Right lung (tissue), 10 donors: ENCODE measurements at places on chromosomes 1 and 21. TPM values are rescaled to one million over a fixed set of nuclear protein-coding genes. Genes with fewer than 3 reads are reported as not detected.

GJA9 gene
- polyA plus RNA-seq: 0.12 TPM

S100A3 gene
- polyA plus RNA-seq: not detected

OPN3 gene
- 23.5 TPM for polyA plus RNA-seq

DNA sequence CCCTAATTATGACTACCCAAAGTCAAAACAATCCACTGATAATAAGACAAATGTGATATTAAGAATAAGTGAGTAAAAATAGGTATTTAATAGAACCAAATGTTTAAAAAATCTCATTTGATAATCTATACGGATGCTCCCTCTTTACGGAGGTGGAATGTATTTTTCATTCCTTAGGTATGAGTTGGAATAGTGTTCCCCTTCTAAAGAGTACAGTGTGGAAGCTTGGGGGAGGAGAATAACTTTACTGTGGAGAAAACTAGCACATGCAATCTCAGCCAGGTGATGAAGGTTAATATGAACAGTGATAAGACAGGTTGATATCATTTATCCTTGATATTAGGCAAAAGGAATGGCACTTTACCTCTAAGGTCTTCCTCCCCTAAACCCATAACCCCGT lies 74.6 kb downstream of the GPR88 start:
- DNase-seq: no peak

DNA sequence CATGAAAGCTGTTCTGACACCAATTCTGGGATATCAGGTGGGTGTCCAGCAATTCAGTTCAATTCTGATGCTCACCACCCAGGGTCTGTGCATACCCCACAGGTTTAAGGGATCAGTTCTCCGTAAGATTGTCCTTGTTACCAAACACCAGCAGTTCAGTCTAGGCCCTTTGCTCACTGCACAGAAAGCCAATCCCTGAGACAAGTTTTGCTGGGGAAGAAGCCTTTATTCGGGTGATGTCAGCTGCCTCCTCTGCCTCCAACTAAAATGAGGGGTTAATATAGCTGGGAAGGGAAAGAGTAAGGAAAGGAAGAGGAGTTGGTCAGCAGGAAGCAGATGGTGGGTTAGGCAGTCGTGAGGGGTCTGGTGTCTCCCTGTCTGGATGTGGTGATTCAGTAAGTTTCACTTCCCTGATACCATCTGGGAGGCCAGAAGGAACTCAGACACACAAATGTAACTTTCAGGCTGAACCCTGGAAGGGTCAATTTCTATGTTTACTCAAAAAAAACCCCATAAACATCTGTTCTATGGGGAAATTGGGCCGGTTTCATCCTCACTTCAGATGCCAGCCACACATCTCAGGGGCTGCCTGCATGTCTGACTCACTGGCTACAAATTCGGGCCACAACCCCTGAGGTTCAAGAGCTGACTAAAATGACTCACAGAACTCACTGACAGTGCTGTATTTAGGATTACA lies 83.3 kb upstream of the PGBD5 start:
- DNase-seq: no peak

DNA sequence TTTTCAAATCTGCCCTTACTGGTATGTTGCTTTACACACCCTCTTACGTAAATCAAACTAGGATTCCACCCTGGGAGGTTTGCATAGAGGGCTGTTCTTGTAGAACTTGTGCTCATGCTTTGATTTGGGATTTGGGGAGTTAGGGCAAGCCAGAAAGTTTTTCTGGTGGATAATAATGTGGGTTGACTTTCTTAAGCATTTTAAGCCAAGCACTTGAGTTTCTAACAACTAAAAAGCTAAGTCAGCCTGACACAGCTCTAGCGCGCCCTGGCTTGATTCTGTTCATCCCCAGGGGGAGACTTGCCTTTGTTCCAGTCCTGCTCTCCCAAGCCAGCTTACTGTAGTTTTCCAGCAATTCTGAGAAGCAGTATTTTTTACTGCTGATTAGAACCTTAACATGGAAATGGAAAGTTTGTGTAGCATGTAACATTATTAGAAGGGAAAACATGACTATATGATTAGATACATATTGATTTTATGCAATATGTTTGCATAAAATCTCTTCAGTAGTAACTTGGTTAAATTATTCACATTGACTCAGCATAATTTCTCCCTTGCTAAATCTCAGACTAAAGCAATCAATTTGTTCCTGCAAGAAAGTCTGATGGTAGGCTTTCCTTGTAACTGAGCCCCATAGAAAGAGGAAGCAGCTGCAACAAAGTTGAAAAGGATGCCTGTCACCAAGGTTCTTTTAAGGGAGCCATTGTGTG lies 11.0 kb upstream of the PGD start:
- DNase-seq: peak; percentile 39

GRCh38 chr1:15107911-15108310 lies 45.6 kb upstream of the TMEM51 start:
- no peak for DNase-seq

CLDN17 gene
- polyA plus RNA-seq: not detected

DNA sequence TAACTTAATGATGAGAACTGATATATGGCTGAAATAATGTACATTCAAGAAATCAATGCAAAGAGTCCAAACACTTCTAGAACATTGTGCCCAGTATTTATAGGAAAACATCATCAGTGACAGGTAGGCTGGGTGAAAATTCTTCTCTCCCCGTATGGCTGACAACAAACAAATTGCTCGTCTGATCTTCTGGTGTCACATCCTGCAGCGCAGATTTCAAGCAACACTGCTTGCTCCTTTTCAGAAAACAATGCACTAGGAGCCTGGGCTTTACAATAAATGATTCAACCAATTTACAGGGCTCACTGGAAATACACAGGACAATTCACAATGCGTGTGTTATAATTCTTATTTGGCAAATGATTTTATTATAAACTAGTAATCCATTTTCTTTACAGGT lies 185.3 kb downstream of the RERE start:
- DNase-seq: no peak

DNA sequence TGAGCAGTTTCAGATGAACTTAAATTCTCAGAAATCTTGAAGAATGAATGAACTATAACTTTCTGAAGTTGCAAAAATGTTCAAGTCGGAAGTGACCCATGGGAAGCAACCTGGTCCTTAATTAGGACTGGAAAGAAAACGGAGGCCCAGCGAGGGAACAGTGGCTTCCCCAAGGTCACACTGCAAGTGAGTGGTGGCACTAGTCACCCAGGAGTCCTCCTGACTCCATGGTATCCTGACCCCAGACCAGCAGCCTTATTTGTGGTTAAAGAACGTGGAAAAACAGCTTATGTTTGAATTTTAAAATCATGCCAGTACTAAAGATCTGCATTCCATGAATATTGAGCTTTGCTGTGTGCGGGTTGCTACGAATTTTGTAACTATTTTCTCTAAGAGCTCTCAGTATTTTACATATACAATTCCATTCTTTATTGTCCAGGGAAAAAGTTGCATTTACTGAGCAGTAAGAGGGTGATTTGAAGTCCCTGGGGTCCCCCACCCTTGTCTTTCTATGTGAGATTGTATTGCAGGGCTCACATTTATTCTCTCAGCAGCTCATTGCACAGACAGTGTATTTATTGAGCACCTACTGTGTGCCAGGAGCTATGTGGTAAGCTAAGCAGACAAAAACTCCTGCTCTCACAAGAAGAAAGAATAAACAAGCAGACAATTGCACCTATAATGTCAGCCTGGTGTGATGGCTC lies 61.6 kb upstream of the ATP5PO start:
- no peak for DNase-seq

- DNase-seq: no peak
Observed at GRCh38 chr21:30882866-30883597, 1.7 kb upstream of the KRTAP11-1 start.

- no peak for DNase-seq
Observed at GRCh38 chr1:81703391-81703755, 97.4 kb upstream of the ADGRL2 start.

DNA sequence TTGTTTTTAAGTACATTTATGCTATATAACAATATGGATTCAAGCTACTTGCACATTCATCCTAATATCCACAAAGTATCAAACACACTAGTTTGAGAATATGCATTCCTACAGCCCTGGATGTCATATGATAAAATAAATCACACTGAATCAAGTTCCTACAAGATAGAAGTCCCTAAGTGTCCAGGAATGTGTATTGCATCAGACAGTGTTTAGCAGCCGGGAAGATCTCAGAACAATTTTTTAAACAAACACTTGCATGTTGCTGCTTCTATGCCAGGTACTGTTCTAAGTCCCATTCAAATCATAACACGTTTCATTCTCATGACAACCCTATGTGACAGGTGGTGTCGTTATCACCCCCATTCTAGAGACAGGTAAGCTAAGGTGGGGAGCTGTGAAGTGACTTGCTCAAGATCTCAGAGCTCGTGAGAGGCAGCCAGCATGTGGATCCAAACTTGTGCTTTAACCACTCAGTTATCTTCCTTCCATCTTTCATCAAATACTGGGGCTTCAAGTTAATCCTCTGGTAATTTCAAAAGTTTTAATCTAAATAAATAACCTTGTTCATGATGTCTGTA lies 68.3 kb upstream of the KIF26B start:
- no peak for DNase-seq

DNA sequence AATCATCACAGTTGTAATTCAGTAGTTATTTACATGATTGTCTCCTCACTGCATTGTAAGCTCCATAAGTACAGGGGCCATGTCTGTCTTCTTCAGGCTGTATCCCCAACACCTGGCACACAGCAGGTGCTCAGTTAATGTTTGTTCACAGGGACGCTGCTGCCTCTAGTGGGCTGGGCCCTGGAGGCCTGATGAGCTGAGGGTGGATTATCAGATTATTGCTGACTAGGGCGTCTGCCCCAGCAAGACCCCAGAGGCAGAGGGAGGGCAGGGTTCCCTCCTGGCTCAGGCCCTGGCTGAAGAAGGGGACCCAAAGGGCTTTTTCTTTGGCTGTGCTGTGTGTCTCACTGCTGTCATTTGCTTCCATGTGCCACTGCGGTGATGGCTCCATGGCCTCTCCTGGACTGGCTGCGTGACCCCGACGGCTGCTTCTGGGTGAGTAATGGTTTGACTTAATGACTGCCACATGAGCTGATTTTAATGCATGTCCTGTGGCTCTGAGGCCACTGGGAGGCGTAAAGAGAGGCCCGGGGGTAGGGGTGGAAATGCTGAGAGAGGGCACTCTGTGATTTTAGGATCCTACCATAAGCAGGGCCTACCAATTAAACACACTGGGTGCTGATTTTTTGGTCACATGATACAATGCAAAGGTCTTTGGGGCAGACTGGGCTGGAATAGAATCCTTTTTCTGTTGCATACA lies 20.8 kb upstream of the EPB41 start:
- no peak for DNase-seq

DNA sequence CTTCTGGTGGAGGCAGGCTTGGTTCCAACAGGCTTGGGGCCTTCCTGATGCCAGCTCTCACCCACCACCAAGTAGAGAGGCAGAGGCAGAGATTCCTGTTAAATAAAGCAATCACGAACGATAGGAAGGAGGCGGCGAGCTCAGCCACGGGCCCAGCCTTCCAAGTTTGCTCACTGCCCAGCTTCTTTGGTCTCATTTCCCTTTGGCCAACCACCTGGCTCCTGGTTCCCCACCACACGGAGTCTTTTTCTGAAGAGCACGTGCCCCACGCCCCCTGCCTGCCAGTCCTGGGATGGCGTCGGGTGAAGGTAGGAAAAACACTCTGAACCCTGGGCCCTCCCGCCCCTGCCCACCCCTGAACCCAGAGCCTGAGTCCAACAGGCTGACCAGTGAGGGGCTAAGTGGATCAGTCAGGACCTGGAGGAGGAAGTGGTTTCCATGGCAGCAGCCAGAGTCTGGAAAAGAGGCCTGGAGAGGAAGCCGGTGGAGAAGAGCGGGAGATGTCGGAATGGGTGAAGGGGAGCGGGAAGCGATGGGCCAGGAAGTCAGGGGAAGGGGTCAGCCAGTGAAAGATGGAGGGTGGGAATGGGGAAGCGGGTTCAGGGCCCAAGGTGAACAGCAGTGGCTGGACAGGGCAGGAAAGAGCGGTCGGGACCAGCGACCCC lies 158.2 kb upstream of the KLHDC7A start:
- no peak for DNase-seq

GRCh38 chr21:29237110-29238052 lies 61.3 kb upstream of the BACH1 start:
- DNase-seq: no peak

- DNase-seq: peak; percentile 87
Observed at GRCh38 chr1:183881387-183882131, 76.6 kb downstream of the RGL1 start.

DNA sequence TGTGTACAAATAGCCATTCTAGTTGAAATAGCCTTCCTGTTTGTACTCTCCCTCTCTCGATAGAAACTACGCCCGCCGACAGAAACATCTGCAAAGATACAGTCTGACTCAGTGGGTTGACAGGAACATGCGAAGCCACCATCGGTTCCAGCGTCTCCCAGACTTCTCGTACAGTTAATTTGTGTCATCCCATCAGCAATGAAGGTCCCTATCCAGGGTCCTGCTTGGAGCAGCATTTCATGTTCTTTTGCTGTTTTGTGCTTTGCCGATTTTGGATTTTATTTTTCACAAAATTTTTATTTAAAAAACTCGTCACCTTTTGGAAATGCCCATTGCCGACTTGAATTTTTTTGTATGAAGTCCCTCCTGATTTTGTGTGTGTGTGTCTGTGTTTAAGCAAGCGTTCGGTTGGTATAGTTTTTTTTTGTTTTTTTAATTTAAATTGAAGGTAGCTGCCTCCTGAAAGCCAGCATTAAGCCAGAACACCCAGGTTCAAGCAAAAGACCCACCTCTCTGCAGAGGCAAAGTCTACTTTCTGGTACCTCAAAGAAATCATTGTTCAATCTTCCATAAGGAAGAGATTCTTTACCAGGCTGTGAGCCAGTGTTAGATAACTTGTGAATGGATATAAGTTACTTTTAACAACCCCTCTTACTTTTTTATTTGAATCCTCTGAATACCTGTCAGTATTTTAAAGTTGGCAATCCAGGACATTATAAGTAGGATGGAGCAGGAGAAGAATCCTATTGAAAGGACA lies 14.7 kb downstream of the FNDC5 start:
- no peak for DNase-seq

AK5 gene
- 0.84 TPM for polyA plus RNA-seq

GRCh38 chr1:162709132-162709860 lies 77.0 kb downstream of the DDR2 start:
- DNase-seq: no peak

RHEX gene
- polyA plus RNA-seq: 0.19 TPM

- no peak for DNase-seq
Observed at GRCh38 chr21:39051588-39051949, 131.7 kb downstream of the PSMG1 start.

- no peak for DNase-seq
Observed at GRCh38 chr21:46264046-46264689, 21.2 kb downstream of the MCM3AP start.

- no peak for DNase-seq
Observed at GRCh38 chr21:31218830-31219608, 125.0 kb downstream of the TIAM1 start.

GRCh38 chr1:177561436-177561835 lies 390.7 kb downstream of the BRINP2 start:
- no peak for DNase-seq
